ENCODE measurements at places on chromosomes 6 and 20.

GRCh38 chr6:159255434-159255951 lies 86.3 kb downstream of the FNDC1 start:
- DNase-seq = no peak

DNA sequence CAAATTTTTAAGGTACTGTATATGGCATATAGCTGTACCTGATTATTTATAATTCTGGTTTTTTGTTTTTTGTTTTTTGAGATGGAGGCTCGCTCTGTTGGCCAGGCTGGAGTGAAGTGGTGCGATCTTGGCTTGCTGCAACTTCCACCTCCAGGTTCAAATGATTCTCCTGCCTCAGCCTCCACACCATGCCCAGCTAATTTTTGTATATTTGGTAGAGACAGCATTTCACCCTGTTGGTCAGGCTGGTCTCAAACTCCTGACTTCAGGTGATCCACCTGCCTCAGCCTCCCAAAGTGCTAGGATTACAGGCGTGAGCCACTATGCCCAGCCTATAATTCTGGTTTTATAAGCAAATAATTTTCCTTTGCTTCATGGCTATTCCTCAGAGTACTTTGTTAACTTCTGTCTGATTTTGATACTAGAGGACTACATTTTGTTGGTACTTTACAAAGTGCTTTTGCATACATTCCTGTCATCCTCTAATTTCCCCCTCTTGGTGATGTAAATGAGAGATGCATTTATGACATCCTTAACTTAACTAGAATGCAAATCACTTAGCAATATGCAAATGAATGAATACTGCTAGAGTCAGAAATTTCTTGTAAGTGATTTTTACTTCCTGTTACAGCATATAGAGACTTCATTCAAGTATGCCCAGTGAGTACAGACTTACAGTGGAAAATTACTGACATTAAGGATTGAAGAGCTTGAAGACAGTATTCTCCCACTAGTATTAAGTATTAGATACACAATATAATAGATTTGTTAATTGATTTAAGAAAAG lies 35.7 kb upstream of the ARID1B start:
- no peak for DNase-seq

- no peak for DNase-seq
Observed at GRCh38 chr20:19668418-19668817, 89.6 kb upstream of the RIN2 start.

GRCh38 chr6:131600716-131601115 lies 27.3 kb downstream of the MED23 start:
- no peak for DNase-seq
